ENCODE measurements at places on chromosomes 7 and 10.

- DNase-seq, result no peak
Observed at GRCh38 chr10:34599026-34599795, 215.9 kb downstream of the PARD3 start.

DNA sequence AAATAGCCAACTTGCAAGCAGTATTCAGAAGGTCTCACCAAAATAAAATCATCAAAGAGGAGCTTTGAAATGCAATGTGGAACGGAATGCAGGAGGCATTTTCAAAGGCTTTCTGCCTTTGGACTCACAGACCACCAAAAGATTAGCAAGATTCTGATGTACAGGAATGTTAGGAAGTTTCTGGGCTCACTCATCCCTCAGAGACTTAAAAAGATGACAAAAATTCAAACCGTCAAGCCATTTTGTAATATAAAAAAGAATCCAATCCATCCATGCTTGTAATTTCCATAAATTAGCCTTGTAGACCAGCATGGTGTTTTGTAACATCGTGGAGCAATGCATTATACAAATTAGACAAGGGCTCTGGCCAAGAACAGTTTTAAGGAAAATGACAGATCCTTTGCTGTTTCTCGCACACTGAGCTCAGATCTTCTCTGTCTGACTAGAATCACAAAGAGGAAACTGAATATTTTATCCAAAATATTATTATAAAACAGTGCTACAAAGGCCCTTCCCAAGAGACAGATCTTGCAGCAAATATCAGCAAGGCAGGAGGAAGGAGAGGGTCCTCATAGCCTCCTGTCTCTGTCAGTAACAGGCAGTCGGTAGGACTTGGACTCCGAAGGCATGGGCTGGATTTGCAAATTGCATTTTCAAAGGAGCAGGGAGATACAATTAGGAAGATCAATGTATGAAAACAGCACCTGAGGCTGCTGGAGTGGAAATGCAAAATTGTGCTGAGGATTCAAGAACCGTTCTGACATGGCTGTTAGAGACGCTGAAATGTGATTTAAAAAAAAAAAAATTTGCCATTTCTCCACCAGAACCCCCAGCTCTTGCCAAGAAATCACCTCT is 57.4 kb upstream of the NRP1 start:
- no peak for DNase-seq

DNA sequence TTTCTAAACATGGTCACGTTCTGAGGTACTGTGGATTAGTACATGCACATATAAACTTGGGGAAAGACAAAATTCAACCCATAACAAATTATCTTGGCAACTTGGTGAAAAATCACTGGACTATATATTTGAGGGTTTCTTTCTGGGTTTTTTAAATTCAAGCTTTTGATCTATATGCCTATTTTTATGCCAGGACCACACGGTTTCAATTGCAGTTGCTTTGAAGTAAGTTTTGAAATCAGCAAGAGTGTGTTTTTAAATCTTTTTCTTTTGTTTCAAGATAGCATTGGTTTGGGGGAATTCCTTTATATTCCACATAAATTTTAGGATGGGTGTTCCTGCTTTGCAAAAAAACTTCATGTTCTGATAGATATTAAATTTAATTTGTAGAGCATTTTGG is 406.4 kb upstream of the VWC2 start:
- DNase-seq, result no peak

- no peak for DNase-seq
Observed at GRCh38 chr7:40757109-40757508, 622.3 kb downstream of the SUGCT start.

- no peak for DNase-seq
Observed at GRCh38 chr7:75861636-75862035, 17.2 kb upstream of the RHBDD2 start.

DNA sequence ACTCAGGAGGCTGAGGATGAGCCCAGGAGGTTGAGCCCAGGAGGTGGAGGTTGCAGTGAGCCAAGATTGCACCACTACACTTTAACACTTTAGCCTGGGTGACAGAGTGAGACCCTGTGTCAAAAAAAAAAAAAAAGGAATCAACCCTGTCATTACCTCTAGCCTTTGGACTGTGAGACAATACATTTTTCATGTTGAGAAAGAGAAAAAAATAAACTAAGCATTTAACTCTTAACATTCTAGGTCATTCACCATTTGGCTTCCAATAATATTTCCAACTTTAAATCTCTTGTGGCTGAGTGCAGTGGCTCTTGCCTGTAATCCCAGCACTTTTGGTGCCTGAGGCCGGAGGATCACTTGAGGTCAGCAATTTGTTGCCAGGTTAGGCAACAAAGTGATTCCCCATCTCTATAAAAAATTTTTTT is 41.9 kb upstream of the TPST1 start:
- no peak for DNase-seq

GRCh38 chr10:121104476-121105111 is 253.4 kb downstream of the WDR11 start:
- no peak for DNase-seq

DNA sequence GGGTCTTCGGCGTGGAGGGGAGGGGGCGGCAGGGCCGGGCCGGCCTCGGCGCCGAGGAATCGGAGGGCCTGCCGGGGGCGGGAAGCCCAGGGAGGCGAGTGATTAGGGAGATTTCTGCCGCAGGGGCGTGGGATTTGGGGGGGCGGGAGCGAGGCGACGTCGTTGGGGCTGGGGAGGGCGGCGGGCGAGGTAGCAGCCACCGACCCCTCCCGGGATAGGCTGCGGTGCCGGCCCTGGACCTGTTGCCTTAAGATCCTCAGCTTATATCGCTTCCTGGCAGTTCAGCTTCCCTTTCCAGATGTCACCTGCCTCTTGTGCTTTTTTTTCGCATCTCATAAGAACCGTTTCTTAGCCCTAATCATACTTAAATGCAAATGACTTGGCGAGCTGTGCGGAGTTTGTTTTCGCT is 655 bp downstream of the LMTK2 start:
- DNase-seq, result no peak

- no peak for DNase-seq
Observed at GRCh38 chr7:152870106-152870693, 110.6 kb downstream of the ACTR3B start.

DNA sequence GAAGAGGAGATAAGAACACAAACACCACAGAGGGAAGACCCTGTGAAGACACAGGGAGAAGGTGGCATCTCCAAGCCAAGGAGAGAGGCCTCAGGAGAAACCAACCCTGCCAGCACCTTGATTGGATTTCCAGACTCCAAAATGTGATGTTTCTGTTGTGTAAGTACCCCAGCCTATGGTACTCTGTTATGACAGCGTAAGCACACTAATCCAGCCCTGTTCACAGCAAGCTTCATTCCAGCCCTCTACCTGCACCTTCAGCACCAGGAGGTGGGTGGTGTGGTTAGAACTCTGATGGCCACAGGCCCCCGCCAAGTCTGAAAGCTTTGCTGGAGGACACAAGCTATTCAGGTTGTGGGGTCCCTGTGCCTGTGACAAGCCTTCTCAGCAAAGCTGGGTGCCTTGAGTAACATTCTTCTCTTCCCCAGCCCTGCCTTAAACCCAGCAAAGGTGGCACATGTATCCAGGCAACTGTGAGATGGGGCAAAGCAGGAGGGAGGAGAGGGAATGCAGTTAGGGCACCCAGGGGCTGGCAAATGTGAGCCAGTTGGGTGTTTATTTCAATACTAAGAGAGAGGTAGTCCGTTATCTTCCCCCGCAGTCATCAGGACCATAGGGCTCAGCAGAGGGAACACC is 4.5 kb downstream of the VSTM4 start:
- no peak for DNase-seq

Data from thoracic aorta (tissue), 2 donors.